Right kidney (tissue), 9 donors: ENCODE measurements at places on chromosomes 6 and 20.
A peak's percentile ranks its signal among the peaks of the same experiment; 100 is the strongest.

- no peak for DNase-seq
Observed at GRCh38 chr6:167528239-167528638, 203.4 kb downstream of the TTLL2 start.

GRCh38 chr6:132708771-132709170 lies 5.1 kb downstream of the VNN1 start:
- no peak for DNase-seq

GRCh38 chr6:46217671-46218131 lies 46.9 kb upstream of the ENPP5 start:
- no peak for DNase-seq

- no peak for DNase-seq
Observed at GRCh38 chr20:47540443-47541354, 39.0 kb downstream of the NCOA3 start.

DNA sequence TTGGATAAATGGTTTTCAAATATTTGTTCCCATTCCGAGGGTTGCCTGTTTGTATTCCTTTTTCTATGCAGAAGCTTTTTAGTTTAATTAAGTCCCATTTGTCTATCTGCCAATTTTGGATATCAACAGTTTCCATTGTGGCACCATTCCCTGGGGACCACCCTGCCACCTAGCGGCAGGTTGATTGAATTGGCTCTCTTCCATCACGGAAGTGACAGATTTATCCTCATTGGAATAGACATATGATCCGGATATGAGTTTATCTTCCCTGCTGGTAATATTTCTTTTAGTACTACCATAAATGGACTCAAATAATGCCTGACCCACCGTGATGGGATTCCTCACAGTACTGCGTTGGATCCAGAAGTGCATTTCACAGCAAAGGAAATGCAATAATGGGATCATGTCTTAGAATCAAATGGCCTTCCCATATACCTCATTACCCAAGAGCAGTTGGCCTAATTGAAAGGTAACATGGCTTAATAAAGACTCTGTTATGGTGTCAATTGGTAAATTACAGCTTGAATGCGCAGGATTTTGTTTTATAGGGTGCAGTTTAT lies 327.0 kb downstream of the BMP2 start:
- no peak for DNase-seq

DNA sequence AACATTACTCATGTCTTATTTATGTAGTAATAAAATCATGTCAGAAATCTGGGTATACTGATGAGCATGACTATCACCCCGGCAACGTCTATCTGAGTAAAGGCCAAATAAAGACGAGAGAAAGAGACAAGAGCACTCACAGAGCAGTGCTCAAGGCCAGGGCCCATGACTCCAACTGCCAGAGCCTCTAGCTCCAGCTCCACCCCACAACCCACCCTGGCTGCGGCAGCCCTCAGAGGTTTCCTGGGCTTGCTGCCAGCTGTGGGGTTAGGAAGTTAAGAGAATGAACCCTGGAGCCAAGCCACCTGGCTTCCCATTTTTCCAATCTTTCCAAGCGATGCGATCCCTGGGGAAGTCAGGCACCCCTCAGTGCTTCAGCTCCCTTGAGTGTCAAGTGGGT lies 92.0 kb upstream of the PAX1 start:
- DNase-seq, result no peak

DNA sequence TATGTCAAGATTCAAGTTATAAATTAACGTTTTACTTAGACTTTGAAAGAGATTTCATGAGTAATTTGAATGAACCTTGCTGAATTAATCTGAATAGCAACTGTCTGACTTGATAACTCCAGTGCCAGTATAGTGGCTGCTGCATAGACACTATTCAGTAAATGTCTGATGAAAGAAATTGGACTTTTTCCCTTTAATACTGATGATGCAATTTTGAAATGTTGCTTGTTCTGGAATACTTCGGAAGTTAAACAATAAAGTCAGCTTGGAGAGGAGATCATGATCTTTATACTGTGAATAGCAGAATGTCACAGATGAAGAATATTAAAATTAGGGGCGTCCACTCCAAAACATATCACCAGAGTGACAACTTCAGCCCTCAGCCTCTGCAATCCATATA lies 3.6 kb upstream of the PGBD1 start:
- no peak for DNase-seq

GRCh38 chr6:143180826-143181225 lies 120.1 kb downstream of the AIG1 start:
- DNase-seq, result no peak

DNA sequence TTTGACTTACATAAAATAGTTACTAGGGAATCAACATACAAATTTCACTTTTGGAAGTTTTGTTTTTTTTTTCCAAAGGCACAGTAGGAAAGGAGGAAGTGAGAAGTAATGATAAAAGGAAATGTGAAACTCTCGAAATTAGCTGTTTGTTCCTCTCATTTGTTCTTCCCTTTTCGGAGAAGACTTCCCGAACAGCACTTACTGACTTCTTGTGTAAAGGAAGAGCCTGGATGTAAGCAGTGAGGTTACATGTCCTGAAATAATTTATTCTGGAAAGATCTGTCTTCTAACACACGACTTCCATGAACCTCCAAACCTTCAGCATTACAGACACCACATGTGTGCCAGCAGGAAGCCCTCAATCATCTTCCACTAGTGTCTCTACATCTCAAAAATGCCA lies 59.1 kb downstream of the KIF16B start:
- DNase-seq, result no peak

DNA sequence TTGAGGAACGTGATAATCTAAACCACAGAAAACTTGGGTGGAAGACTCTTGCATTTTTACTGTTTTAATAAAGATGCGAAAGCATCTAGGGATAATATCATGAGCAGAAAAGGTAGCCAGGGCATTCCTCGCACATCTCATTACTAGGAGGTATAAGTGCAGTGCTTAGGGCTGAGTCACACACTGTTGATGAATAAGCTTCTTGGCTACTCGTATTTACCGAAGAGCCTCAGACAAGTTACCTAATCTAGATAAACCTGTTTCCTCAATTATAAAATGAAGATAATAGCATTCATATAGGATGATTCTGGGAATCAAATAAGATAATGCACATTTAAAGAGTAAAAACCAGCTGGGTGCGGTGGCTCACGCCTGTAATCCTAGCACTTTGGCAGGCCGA lies 780 bp upstream of the KIAA0319 start:
- DNase-seq, result no peak

GRCh38 chr6:64998204-64998603 lies 708.8 kb downstream of the EYS start:
- DNase-seq, result no peak

GRCh38 chr20:45450097-45450818 lies 19.3 kb upstream of the WFDC2 start:
- DNase-seq, result no peak

DNA sequence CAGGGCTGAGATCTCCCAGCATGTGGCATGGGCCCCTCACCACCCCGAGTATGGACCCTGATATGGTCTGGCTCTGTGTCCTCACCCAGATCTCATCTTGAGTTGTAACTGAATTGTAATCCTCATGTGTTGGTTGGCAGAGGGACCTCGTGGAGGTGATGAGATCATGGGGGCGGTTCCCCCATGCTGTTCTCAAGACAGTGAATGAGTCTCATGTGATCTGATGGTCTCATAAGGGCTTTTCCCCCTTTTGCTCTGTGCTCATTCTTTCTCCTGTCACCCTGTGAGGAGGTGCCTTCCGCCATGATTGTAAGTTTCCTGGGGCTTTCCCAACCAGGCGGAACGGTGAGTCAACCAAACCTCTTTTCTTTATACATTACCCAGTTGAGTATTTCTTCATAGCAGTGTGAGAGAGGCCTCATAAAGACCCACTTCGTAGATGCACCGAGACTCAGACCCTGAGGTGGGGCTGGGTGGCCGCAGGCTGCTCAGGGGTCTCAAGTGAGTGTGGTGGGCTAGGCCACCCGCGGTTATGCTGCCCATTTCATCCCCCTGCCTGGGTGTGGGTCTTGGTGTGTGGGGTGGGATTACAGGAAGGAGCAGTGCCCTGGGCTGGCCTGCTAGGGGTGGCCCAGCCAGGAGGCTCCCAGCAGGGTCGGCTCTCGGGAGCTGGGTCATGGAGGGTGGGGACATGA lies 26.2 kb upstream of the GATA5 start:
- no peak for DNase-seq

GRCh38 chr6:70900047-70900446 lies 56.8 kb downstream of the B3GAT2 start:
- DNase-seq, result no peak

DNA sequence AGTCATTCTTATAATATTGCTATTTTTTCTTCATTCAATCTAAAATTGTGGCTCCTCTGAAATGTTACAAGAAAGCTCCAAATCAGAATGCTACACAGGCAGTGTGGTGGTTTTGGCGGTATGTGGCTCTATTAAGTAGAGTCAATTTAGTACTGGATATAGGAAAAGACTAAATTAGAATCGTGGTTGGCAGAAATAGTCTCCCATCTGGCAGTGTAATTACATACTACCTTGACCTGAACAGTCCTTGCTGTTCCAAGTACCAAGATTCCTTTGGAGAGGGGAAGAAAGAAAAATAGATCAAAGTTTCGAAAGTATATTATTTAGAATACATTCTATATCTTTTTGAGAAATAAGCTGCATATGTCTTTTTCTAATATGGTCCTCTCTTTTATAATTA lies 78.2 kb downstream of the C6orf118 start:
- no peak for DNase-seq

GRCh38 chr6:137981758-137982157 lies 114.7 kb downstream of the TNFAIP3 start:
- no peak for DNase-seq

DNA sequence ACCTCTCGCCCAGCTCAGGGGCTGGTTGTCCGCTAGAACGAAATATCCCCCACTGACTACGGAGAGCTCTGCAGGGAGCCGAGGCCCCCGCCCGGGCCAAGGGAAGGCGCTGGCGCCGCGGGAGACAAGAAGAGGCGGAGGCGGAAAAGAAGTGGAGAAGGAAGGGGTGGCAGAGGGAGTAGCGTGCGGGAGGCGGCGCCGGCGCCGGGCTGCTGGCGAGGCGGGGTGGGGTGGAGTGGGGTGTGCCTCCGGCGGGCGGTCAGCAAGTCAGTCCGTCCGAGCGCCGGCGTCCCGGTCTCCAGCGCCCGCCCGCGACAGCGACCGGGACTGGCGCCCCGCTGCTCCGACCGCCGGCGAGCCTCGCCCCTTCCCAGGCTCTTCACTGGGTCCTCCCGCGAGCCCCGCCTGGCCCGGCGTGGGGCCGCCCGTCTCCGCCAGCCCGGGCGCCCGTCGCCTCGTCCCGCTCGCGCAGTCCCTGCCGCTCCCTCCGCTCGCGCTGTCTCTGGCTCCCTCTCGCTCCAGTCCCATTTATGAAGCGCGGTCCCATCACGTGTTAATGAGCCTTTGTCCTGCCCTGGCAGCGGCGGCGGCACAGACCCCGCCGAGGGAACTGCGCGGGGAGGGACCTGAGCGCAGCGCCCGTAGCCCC lies at the start of gene CNR1:
Gene CNR1, minus strand, starts transcription at position 504 of the 649 bp plus-strand sequence. CDS start 21,073 bp downstream, outside the sequence.
- DNase-seq, result peak; percentile 82

- no peak for DNase-seq
Observed at GRCh38 chr6:132673376-132674094, 14.6 kb upstream of the TAAR1 start.

- no peak for DNase-seq
Observed at GRCh38 chr6:131199568-131200272, 64.5 kb downstream of the AKAP7 start.

DNA sequence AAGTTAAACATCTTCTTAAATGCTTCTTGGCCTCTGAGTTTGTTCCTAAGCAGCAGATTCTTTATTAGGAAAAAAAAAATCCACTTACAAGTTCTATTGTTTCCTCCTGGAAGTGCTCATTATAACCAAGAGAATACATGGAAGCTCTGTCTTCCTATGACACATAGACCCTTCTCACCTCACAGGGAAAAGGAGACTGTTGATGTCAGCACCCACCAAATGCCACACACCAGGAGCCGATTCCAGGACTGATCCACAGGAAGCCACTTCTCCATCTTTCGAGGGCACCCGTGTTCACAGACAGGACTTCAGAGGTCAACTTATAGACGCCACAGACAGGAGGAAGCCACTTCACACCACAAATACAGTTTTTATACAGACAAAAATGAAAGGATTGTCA lies 13.4 kb upstream of the BNIP5 start:
- DNase-seq, result no peak

- no peak for DNase-seq
Observed at GRCh38 chr20:59342023-59342957, 41.9 kb downstream of the EDN3 start.

DNA sequence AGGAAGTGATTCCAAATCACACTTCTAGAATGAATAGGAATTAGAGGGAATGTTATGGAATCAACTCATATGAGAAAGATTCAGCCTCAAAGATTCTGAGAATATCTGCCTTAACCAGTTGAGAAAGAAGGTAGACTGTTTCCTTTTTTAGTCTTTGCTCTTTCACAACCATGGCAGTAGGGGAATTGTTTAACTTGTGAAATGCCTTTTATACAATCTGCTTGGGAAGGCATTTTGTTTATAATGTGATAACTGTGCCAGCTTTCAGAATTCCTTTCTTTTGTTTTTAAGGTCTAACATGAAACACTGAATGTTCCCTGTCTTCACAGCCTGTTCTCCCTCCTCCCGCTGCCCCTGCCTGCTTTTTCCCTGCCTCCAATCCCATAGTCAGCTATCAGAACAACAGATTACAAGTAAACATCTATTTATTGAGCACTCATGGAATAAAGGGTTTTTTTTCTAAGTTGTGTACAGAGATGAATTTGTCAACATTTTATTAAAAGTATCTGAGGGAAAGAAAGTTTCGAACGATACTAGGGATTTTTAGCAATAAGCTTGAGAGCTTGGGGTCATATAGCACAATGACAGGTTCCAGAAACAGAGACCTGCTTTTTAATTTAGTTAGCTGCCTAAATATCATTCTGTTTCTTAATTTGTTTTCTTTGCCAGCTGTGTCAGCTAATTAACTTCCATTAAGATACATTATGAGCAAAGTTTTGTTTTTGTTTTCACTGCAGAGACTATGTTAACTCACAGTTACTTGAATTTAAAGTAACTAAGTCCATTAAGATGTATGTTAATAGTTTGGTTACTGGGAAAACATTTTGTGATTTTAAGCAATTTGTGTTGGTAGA lies 28.3 kb upstream of the FBXO30 start:
- DNase-seq, result no peak

DNA sequence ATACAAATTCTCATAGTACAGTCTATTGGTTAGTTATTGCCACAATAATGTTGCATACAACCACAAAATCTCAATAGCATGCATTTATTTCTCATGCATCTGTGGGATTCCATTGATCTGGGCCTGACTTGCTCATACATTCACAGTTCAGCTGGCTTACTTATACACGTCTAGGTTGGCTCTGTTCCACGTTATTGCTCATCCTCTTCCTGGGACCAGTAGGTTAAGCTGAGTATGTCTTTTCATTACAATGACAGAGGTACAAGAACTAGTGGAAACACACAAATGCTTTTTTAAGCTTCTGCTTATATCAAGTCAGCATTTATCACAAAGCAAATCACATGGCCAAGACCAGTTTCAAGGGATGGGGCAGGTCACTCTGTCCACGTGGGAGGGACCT lies 485.3 kb upstream of the BTBD3 start:
- DNase-seq, result no peak

GRCh38 chr6:44626616-44627015 lies 239.1 kb downstream of the CDC5L start:
- no peak for DNase-seq
